ENCODE measurements at places on chromosomes 3 and 15.

DNA sequence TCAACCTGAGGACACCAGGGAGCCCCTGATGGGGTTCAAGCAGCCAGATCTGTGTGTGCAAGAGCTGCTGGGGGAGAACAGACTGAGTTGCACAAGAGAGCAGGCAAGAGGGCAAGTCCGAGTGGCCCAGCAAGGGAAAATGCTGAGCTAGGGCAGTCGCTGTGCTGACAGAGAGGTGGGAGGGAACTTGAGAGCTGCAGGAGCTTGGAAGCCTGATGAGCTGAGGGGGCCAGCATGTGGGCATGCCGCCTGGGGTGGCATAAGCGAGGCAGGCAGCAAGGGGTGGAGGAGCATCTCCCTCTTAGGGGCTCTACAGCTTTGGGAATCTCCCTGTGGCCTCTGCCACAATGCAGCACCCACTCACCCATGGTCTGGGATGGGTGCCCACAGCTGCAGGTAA is 4.7 kb upstream of the CORO2B start:
- no peak for DNase-seq

- peak; percentile 52 for DNase-seq
Measured at GRCh38 chr3:171753665-171754408, 56.4 kb downstream of the PLD1 start.

DNA sequence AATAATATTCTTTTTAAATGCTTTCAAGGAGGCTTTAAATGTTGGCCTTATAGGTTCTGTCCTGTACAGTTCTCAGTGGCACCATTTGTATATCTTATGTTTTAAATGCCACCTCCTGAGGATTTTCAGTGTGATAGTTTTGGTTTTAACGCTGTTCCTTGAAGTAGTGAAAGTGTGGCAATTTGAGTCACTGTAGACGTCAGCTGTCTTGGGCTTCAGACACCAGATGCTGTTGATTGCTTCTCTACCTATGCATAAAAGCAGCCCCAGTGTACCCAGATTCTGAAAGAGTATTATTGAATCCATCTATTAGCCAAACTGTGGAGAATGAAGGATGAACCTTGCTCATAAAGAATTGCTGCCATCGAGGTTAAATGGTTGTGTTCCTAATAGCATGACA is 316.8 kb upstream of the GBE1 start:
- DNase-seq: no peak

- DNase-seq: no peak
Measured at GRCh38 chr3:58049143-58049785, 41.0 kb downstream of the FLNB start.

GRCh38 chr3:114502204-114502603 is 208.4 kb downstream of the TIGIT start:
- DNase-seq: no peak

DNA sequence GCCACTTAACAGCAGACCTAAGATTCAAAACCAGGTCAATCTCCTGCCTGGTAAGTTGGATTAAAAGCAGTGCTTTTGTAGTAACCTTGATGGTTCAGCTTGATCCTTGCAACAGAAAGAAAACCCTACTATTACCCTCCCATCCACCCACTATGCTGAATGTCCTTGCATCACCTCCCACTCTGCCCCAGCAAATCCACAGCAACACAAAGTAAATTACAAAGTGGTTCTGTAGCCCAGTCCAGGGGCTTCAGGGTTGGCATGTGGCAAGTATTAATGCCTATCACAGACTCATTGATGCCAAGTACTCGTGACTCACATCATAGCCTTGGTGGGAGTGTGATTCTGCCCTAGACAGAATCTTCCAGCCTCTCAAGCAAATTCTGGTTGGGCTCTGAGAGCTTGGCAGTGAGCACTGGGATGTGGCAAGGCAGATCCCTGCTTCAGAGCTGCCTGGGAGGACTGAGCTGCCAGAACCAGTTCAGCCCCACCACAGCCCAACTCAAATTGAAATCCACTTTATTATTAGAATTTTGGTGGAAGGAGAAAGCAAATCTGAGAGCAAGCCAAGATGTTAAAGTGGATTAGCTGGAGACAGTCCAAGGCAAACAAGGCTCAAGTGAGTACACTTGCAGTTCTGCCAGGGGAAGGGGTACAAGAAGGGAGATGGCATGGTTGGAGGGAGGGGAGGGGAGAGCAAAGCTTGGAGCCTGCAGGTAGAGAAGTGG is 225.8 kb upstream of the UMPS start:
- DNase-seq: peak; percentile 41

DNA sequence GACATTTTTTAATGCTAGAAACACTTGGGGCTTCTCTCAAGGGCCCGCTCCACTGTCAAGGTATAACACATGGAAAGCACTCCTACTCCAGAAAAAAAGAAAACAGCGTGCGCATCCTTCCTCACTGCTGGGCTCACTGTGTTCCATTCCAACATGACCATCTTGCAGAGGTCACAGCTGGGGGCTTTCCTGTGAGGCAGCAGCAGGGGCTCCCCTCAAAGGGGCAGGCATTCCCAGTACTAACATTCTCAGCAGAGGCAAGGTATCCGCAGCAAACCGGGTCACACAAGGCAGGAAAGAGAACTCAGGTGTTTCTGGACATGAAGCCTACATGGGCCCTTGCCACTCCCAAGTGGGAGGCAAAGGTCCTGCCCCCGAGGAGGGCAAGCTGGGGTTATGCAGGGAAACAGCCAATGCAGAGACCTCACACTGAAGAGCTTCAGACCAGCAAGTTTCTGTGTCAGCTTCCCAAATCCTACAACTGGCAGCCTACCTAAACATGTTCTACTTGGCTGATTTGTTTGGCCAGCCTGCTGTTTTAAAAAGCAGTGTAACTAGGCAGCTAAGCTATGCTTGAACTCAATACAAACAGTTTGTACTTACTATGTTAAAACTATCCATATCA is 6.4 kb downstream of the BDH1 start:
- no peak for DNase-seq

DNA sequence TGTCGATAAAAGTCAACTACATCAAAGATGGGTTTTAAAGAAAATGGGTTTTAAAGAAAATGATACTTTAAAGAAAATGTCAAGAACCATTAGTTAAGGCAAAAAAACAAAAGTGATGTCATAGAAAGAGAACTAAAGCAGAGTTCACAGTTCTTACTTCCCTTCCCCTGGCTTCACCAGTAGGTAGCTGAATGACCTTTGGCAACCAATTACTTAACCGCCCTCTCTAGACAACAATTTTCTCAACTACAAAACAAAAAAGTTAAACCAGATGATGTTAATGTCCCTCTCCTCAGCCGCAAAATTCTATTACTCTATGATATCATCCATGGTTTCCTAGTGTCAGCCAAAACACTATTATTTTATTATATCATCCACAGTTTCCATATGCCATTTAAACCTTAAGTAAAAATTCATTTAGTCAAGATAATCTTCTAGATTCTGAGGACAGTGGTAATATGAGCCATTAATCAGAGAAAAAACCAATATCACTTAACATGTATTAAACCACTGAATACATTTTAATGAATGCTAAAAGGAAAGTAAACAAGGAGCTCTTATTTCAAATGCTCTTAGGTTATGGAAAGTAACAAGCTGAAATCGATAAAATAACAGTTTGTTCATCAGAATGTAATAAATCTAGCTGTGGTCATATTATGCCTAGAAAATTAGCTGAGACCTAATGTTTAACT is 13.1 kb downstream of the RYK start:
- no peak for DNase-seq

DNA sequence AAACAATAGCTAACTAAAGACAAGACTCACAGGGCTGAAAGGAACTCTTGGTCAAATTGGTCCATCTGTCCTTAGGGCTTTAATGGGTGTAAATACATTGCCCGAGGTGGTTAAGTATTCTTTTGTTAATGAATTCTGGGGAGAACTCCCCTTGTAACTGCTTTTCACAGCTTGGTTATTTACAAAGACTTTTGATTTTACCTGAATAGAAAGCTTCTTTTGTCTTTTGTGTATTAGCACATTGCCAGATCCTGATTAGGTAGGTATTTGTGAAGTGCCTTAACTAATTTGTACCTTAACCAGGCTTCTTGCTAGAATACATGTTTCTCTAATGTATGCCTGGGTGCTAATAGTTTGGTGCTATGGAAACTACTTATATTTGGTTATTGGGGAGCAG is 14.0 kb downstream of the CHD2 start:
- DNase-seq: no peak

DNA sequence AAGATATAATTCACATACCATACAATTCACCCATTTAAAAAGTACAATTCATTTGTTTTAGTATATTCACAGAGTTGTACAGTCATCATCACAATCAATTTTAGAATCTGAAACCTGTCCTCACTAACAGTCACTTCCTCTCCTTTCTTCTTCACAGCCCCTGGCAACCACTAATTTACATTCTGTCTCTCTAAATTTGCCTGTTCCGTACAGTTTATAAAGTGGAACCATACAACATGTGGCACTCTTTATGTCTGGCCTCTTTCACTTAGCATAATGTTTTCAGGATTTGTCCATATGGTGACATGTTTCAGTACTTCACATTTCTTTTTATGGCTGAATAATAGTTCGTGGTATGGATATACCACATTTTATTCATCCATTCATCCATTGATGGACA is 22.7 kb downstream of the ERICH6 start:
- DNase-seq: no peak

GRCh38 chr15:72521682-72522081 is 47.6 kb downstream of the ARIH1 start:
- no peak for DNase-seq

GRCh38 chr3:118577055-118577777 is 457.4 kb downstream of the IGSF11 start:
- no peak for DNase-seq

DNA sequence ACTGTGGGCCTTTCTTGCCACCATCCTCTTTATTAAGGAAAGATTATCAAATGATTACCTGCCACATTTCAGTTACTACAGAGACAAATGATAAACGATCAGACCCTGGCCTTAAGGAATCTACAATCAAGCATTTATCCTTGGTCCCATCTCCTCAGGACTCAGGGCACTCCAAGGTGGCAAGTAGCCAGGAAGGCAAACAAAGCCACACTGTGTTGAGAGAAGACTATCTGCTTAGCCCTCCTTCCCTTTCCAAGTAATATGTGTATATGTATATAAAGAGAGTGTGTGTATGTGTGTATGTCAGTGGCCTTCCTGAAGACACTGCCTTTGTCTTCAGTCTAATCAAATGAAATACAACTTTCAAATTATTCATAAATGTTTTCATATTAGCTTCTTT is 490.1 kb upstream of the ATP11B start:
- DNase-seq: no peak

GRCh38 chr15:78492872-78493271 is 14.5 kb upstream of the HYKK start:
- no peak for DNase-seq

DNA sequence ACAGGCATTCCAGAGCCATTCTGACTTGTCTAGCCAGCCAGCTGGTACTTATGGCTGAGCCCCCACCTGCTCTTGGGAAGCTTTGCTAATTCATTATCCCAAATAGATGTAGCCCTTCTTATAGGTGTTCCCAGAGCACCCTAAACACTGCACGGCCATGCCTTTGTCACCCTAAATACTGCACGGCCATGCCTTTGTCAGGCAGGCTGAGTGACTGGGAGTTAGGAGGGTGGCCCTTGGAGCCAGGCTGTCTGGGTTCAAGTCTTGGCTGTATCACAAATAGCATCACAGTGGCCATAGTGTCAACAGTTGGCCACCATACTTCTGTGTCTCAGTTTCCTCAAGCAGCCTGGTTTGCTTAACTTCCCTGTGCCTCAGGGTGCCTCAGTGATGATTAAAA is 292.3 kb downstream of the ADAMTS17 start:
- no peak for DNase-seq

GRCh38 chr15:68335251-68335650 is 57.7 kb downstream of the FEM1B start:
- no peak for DNase-seq

DNA sequence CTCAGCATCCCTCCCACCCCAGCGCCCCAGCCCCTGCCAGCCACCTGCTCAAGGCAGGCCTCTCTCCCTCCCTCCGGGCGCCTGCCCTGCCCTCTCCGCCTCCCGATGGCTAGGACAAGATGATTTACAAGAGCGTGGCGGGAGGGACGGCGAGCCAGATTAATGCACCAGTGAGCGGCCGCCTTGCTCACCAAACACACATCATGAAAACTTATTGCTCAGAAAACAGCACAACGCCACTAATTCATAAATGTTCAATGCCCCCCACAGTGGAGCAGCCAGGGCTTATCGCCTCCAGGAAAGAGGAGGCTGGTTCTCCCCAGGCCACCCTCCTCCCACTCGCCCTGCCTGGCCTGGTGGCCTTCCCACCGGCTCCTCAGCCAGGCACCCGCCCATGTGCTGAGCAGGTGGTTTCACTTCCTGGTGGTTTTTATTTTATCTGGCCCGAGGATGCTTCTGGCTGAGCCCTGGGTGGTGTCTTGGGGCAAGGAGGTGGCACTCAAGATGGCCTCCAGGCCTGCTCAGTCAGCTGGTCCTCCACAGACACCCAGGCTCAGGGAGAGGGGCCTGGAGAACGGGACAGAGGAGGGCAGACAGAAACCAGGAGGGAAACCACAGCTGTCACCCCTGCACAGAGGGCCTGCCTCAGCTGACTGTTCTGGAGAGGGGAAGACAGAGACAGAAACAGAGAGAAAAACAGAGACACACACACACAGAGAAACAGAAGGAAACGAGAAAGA is 284.9 kb downstream of the UACA start:
- DNase-seq: no peak

- DNase-seq: no peak
Measured at GRCh38 chr3:153623834-153624233, 461.8 kb downstream of the RAP2B start.

DNA sequence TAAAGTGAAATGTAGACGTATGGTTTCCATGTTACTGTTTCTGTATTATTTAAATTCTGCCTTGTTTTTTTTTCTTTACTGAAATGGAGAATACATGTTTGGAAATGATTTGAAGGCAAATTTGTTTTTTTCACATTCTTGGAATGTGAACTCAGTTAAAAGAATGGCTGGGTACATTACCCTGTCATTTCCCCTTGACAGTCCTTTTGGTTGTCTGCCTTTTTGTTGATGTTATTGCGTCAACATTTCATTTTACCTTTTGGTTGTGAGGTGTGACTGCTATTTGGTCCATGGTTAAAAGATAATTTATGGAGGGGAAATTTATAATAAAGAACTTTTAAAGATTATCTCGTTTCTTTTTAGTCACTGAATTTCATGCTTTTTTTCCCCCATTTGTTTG is 3.2 kb upstream of the GPR171 start:
- no peak for DNase-seq

GRCh38 chr3:29189328-29189727 is 91.5 kb upstream of the RBMS3 start:
- DNase-seq: no peak

DNA sequence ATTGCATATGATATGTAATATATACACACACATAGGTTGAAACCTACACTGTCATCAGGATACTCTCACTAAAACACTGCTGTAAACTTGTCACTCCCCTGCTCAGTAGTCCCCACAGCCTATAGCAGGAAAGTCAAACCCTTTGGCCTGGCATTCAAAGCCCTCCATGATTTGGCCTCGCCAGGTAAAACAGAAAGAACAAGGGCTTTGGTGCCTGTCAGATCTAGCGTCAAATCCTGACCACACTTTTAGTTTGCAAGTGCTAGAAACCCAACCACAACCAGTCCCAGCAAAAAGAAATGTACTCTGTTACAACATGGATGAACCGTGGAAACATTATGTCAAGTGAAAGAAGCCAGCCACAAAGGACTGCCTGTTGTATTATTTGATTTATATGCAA is 11.4 kb downstream of the CRABP1 start:
- DNase-seq: no peak

Data from astrocyte of the cerebellum (primary cell).